ENCODE measurements at places on chromosomes 1 and 21.
A peak's percentile ranks its signal among the peaks of the same experiment; 100 is the strongest.

DNA sequence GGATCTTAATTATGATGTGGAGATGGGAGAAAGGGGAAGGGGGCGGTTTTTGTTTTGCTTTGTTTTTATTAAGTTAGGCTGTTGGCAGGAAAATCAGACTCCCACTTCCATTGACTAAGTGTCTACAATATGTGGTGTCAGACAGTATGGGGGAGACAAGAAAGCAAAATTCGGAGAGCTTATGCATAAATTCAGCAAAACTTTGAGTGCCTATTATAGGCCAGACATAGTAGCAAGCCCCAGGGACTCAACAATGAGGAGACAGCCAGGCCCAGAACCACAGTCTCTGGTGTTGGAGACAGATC lies 835 bp upstream of the TSPAN2 start:
- no peak for DNase-seq

GRCh38 chr1:154548028-154548427 lies 10.4 kb downstream of the UBE2Q1 start:
- DNase-seq = no peak

DNA sequence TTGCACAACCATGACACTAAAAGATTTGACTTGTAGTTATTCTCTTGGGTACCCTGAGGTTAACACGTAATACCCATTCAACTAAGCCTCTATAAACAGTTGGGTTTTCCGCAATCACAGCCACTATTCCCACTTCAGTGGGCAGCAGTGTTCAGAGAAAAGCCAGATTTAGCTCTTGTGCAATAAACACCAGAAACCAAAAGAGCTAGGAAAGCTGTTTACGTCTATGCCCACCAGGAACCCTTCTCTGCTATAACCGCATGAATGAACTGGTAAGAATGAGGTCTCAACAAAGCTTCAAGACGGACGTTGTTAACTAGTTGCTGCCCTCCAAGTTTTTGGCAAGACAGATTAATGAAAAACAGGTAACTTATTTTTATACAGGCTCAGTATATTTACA lies 101.3 kb downstream of the SLC45A1 start:
- no peak for DNase-seq

DNA sequence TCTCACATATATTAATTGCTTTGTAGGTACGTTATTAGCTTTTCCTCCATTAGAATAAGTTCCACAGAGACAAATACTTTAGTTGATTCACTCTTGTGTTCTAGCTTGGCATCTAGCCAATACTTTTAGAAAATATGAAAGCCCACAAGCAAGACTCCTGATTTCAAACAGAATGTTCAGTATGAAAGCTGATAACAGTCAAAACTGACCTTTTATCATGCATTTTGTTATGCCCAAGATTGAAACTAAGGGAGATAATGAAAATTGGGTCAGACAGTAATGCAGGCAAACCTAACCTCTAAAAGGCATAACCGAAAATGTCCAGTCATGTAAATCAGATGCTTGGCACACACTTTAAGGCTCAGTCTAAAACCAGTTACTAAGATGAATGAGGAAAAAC lies 61.7 kb downstream of the ERICH3 start:
- no peak for DNase-seq

GRCh38 chr1:238264951-238265350 lies 374.2 kb upstream of the ZP4 start:
- DNase-seq = no peak

DNA sequence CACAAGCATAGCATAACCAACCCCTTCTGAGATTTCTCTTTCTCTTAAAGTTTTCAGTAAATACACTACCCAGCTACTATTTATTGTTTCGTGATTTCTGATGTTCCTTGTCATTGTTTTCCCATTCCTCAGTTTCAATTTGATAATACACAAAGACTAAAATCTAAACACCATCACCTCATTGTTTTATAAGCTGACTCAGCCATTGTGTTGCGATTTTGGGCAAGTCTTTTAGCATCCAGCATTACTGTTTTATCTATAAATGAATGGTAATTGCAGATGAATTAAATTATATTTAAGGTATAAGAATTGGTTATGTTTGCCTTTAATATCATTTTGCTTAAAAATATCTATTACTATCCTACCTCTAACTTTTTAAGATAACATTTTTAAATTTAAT lies 1308.5 kb downstream of the PLA2G4A start:
- no peak for DNase-seq

GRCh38 chr1:186575348-186575747 lies 104.9 kb downstream of the PTGS2 start:
- no peak for DNase-seq

GRCh38 chr1:155688324-155689080 lies at the start of gene YY1AP1:
YY1AP1 (minus strand) TSS chr1:155688774; CDS start chr1:155680436, 8,338 bp downstream.
- DNase-seq = peak; percentile 91

GRCh38 chr1:196466166-196466565 lies 142.1 kb downstream of the KCNT2 start:
- DNase-seq = no peak

GRCh38 chr1:25821112-25821476 lies 1.3 kb downstream of the MTFR1L start:
- no peak for DNase-seq

- no peak for DNase-seq
Measured at GRCh38 chr1:243916160-243916559, 66.1 kb upstream of the AKT3 start.

GRCh38 chr1:1402072-1402900 lies 3.2 kb upstream of the CCNL2 start:
- peak; percentile 44 for DNase-seq

- no peak for DNase-seq
Measured at GRCh38 chr1:162587761-162588260, 26.3 kb downstream of the UAP1 start.

DNA sequence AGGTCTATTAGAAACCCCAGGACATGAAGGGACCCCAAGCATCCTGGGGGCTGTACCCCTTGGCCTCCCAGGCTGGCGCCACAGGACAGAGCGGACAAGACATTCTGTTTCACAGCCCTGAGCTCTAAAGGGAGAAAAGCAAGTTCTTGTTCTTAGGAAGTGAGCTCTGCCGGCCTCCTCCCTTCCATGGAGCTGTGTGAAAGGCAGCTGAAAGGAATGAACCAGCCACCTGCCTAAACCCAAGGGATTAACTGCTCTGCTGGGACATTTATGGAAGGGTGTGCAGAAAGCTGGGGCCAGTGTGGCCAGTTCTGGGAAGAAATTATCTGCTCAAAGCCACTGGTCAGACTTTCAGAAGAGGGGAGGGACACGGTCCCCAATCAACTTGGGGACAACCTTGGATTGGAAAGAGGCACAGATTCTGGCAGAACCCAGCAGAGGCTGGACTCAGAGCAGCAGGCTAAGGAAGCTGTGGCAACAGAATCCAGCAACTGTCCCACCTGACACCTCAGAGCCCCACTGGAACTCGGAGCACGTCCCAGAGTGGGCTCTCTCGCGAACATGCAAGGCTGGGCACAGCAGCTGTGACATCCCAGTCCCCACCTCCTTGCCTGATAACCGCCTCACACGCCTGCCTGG lies 2.1 kb downstream of the KLHL21 start:
- DNase-seq = no peak

DNA sequence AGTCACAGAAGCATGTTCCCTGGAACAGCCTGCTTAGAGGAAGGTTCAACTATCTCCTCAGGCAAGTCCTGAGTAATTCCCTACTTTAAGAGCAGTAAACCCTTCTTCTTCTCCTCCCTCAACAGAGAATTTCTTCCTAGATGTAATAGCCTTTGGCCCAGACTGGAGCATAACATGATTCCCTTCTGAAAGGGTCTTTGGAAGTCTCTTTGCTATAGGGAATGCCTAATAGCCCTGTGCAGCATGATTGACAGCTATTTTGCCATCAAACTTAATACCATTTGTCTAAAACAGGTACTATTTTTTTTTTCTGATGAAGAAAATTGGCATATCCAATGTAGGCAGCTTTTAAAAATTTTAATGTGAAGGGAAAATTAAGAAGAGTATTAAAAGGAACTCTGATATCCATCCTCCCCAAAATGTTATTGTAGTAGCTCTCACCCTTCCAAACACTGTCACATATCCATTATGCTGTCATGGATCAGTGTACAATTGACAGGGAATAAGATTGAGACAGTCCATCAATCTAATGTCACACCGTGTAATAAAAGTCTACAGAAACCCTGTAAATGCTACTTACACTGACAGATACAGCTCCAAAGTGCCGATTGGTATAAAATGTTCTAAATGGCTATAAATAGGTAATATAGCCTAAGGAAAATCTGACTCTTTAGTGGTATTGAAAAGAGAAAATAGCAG lies 884.6 kb downstream of the TTLL7 start:
- DNase-seq = no peak

DNA sequence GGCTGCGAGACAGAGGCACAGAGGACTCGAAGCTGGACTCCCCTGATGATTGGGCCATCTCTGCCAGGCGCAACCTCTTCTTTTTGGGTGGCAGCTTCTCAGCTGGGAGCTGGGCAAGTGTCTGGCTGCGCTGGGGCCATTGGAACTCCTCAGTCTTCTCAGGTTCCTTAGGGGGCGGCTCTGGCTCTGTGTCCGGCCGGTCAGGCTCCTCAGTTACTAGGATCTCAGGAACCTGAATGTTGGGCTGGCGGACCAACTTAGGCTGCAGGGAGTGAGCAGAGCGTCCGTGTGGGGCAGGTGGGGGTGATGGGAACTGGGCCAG lies 97.5 kb upstream of the EDN2 start:
- no peak for DNase-seq

DNA sequence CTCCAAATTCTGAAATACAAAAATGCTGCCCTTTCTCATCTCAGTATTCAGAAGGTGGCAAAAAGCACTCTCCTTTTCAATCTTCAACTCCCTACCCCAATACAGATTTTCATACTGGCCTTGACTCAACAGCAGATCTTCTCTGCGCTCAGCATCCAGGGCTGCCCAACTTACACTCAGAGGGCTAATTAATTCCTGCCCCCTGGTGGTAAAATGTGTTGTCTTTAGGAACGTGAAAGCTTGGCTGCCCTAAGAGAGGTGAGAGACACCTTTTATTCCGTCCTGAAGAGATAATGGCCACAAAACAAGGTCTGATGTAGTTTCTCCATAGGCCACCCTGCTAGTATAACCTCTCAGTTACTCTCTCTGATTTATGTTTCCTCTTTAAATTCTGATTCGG lies 25.0 kb downstream of the KRTAP24-1 start:
- DNase-seq = no peak

DNA sequence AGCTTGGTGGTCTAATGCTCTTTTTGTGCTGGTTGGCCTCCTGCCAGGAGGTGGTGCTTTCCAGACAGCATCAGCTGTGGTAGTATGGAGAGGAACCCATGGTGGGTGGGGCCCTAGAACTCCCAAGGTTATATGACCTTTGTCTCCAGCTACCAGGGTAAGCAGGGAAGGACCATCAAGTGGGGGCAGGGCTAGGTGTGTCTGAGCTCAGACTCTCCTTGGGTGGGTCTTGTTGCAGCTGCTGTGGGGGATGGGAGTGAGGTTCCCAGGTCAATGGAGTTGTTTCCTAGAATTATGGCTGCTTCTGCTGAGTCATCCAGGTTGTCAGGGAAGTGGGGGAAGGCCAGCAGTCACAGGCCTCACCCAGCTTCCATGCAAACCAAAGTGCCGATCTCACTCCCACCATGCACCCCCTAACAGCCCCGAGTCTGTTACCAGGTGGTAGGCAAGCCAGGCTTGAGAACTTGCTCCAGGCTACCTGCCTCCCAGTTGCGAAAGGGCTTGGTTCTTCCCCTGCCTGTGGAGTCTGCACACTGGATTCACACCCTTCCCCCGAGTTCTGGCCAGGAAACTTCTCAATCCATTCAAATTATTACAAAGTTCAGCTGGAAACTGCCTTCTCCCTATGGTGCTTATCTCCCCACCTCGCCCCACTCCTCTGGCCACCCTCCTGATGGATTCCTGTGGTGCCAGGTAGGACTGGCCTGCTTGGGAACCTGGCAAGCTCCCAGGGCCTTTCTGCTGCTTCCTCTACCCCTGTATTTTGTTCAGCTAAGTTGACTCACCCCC lies 37.8 kb downstream of the DRAM2 start:
- no peak for DNase-seq

DNA sequence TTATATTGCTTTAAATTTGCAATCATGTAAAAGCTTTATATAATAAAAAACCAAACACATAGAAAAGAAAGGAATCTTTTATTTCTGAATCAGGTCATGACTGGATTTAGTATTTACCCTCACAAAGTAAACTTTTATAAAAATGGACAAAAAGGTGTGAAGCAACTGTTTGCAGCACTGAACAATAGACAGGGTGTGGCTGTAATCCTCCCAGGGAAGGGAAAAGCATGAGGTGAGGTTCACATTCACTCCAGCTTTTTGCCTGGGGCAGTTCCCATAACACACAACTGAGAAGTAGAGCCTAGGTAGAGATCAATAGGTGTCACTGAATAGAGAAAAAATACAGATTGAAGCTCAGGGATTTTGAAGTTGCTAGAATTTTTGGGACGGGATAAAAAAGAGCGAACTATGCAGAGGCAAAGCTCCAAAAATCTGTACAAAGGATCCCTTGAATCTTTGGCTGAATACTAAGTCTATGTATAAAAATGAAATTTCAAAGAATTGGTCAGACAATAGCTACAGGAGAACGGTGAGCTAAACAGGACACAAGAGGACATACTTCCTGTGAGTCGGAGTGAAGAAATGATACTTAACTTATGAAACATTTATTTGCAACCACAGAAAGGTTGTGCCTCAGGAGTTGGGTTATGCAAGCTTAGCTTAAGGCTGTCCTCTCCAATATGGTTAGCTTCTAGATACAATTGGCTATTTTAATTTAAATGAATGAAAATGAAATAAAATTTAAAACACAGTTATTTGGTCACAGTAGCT lies 162.0 kb upstream of the ZP4 start:
- no peak for DNase-seq

GRCh38 chr21:41048145-41048544 lies 119.8 kb upstream of the BACE2 start:
- DNase-seq = no peak

- no peak for DNase-seq
Measured at GRCh38 chr1:170700842-170701615, 37.1 kb downstream of the PRRX1 start.

- no peak for DNase-seq
Measured at GRCh38 chr1:8818325-8818775, 910 bp upstream of the RERE start.

DNA sequence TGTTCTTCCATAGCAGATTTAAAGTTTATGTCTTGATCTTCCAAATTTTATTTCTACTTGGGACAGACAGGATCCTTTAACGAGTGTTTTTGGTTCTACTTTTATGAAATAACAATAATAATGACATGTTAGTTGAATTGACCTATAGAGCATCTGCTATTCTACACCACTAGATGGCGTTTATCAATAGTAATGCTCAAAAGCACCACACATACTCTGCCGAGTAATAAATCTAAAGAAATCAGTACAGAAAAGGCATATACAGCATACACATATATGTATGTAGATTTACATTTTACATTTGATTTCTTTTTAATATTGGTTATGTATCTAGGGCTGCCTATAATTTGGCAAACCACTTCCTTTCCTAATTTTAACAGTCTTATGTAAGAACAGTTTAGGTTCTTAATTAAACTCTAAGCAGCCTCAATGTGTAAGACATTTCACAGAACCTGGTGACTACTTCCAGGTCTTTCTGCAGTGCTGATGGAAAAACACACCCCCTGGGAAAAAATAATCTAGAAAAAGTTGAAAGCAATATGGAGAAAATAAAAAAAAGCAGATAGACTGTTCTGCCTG lies 5.9 kb upstream of the SIPA1L2 start:
- peak; percentile 60 for DNase-seq

GRCh38 chr1:22728751-22729399 lies 18.2 kb downstream of the EPHB2 start:
- no peak for DNase-seq

Data from CD4-positive, alpha-beta T cell treated with Interleukin-17A for 1 hour (primary cell).